ENCODE measurements at places on chromosomes 3 and 15.
A peak's percentile ranks its signal among the peaks of the same experiment; 100 is the strongest.

DNA sequence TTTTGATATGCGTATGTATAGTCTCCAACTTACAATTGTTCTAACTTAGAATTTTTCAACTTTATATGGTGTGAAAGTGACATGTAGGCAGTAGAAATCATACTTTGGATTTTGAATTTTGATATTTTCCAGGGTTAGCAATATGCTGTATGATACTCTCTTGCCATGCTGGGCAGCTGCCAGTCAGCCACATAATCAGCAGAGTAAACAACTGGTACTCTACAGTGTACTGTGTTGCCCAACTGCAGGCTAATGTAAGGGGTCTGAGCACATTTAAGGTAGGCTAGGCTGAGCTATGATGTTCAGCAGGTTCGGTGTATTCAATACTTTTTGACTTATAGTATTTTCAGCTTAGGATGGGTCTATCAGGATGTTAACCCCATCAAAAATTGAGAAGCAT lies 52.0 kb upstream of the RYK start:
- no peak for DNase-seq

DNA sequence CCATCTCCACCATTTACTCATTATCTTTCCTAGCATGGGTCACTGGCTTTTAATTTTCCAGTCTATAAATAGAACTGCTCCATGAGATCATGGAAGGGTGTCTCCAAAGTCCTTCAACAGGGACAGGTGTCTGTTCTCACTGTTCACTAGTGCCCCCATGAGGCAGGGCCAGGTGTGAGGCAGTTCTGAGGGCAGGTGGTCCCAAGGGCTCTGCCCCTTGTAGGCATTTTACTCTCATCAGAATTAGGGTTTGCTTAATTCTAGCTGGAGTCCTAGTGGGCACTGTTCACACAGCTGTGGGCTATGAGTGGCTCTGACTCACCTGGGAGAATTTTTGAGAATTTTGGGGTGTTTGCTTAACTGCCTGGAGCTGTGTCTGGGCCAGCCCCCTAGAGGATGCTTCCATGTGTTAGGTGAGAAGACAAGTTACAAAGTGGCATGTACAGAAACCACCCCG lies 248.0 kb upstream of the LYSMD4 start:
- no peak for DNase-seq

GRCh38 chr15:35289024-35289617 lies 204.0 kb upstream of the NANOGP8 start:
- DNase-seq, result no peak

DNA sequence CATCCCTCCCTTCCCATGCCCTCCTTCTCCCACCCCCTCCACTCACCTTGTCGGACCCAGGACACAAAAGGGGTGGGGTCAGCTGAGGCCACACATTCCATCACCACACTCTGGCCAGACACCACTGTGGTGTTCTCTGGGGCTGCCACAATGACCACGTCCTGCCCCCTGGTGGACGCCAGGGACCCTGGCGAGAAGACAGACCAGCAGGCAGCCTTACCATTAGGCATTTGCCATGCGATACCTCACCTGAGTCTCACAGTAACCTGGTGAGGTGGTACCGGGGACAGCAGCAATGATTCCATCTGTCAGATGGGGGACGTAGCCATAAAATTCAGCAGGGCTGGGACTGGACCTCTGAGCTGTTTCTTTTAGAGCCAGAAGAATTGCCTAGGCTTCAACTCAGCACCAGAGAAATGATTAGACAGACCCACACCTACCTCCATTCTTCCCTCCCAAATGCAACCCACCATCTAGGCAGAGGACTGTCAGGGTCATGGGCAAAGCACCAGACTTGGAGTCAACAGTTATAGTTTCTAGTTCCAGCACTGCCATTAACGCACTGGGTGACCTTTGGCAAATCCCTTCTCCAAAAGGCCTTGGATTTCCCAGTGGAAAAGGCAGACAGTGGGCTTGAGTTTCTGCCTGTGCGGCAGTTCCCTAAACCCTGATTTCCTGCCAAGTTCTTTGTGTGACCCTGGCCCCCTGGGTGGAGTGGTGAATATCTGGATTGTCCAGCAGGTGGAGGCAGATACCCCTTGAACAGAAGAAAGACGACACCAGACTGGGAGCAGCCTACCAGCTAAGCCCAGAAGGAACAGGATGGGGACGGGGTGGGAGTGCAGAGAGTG lies 21.8 kb downstream of the IGDCC4 start:
- DNase-seq, result peak; percentile 19

DNA sequence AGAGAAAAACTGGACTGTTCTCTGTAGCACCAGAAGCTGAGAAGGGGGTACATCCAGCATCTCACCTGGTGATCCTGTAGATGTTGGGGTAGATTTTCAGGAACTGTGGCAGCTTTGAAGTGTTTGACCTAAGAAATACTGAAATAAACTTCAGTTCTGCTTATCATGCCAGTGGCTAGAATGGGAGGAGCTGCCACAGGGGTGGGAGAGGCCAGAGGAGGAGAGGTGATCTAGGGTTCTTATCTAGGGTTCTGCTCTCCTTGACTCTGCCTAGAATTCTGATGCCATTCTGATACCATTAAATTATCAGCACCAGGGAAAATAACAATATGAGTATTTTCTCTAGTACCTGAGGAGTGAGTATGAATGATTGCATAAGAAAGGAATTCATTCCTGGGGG lies 10.2 kb upstream of the CPOX start:
- DNase-seq, result no peak

DNA sequence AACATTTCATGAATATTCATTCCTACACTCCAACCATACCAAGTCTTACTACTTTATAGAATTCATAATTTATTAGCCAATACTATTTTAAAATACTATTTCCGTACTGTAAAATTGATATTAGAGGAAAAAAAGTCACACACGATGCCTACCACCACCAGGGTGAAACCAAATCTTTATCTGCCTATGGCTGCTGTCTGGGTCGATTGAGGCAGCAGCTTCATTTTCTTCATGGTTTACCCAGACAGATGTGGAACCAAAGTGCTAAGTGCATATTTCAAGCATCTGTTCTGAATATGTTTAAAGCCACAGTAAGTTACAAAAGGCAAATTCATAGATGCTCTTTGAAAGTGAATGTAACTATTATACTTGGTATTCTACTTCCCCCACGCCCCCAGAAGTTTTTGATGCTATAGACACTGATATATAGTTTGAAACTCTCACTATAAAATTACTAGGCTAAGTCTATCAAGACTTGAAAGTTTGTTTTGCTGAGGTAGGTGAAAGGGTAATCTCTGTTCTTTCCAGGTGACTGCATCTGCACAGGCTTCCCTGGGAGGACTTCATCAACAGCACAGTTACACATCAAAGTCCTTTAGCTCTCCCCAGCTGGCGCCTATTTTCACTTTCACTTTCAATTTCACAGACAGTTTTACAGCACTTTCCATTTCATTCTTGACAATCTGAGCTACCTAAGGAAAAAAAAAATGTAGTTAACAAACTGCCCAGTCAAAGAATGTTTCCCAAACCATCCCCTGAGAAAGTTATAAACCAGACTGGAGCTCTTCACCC lies 113.9 kb downstream of the POLQ start:
- DNase-seq, result peak; percentile 1

GRCh38 chr3:139327861-139328260 lies 16.0 kb upstream of the MRPS22 start:
- DNase-seq, result no peak

DNA sequence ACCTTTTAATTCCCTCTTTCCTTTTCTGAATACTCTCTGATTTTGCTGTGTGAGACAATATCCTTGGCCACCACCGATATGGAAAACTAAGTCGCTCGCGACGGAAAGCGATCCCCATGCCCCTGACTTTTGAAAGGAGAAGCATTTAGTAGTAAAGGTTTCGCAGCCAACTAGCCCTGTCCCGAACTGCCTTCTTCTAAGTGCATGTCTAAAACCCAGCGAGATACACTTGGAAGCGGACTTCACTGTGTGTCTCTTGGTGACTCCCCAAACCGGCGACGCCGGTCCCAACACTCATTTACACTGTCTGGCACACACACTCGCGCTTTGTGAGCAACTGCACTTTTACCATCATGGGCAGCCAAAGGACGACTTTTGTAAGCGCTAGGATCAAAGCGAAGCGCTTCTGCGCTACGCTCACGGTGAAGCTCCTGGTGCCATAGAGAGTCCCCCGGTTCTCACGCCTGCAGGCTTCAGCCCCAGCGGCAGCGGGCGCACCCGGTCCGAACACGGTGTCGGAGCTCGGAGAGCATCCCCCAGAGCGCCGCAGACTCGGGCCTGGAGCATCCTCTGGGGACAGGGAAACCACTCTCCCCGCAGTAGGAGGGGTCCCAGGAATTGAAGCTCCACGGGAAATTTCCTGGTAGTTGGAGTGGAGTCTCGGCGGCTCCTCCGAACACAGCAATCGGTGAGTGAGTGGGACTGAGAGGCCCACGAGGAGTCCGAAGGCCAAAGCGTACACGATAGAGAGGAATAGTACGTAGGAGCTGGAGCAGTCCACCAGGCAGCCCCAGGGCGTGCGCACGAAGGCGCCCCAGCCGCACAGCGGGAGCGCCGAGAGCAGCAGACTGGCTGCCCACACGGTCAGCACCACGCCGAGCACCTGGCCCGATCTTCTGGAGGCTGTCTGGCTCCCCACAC lies 1.4 kb downstream of the GPR149 start:
- DNase-seq, result no peak

DNA sequence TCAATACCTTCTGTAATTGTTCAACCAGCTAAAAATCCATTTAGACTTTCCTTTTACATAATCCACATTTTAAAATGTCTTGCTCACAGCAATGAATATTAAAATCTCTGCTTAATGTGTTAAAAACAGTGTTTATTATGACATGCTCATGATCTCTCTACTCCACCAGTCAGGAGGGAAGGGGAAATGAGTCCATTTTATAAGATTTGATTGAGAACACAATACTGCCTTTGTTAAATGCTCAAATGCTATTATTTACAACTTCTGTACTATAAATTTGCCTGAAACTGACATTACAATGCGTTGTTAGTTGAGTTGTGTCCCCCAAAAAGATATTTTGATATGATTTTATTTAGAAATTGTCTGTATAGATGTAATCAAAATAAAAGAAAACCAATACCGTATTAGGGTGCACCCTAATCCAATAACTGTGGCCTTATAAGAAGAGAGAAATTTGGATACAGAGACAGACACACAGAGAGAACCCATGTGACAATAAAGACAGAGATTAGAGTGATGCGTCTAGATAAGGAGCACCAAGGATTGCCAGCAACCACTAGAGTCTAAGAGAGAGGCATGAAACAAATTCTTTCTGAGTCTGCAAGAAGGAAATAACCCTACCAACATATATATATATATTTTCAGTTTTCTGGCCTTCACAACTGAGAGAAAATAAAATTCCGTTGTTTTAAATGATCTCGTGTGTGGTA lies 9.1 kb upstream of the PLSCR4 start:
- no peak for DNase-seq

DNA sequence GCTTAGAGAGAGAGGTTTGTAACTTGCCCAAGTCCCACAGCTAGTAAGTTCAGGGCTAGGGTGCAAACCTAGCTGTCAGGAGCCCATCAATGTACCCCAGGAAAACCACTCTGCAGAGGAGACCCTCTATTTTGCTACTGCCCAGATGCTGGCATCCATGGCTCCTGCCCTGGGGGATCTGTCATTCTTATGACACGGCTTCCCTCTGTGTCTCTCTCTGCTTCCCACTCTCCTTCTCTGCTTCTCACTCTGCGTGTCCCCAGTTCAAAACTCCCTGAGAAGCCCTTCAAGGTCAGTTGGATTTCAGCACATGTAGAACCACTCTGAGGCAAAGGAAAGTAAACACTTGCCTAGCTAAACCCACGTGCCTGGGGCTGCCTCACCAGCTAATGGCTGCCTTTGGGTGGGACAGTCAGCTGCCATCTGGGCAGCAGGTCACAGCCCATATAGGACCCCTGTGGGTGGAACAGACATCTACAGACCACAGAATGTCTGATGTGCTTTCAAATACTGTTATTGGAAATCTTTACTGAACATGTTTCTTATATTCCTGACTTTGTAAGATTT lies 29.4 kb upstream of the SLCO2A1 start:
- DNase-seq, result no peak

- DNase-seq, result no peak
Measured at GRCh38 chr15:29573197-29573838, 248.9 kb downstream of the TJP1 start.

GRCh38 chr3:44359146-44359751 lies 20.7 kb downstream of the TCAIM start:
- no peak for DNase-seq

- DNase-seq, result no peak
Measured at GRCh38 chr15:25611603-25612002, 172.8 kb upstream of the UBE3A start.
